ENCODE measurements at places on chromosomes 1 and 21.

DNA sequence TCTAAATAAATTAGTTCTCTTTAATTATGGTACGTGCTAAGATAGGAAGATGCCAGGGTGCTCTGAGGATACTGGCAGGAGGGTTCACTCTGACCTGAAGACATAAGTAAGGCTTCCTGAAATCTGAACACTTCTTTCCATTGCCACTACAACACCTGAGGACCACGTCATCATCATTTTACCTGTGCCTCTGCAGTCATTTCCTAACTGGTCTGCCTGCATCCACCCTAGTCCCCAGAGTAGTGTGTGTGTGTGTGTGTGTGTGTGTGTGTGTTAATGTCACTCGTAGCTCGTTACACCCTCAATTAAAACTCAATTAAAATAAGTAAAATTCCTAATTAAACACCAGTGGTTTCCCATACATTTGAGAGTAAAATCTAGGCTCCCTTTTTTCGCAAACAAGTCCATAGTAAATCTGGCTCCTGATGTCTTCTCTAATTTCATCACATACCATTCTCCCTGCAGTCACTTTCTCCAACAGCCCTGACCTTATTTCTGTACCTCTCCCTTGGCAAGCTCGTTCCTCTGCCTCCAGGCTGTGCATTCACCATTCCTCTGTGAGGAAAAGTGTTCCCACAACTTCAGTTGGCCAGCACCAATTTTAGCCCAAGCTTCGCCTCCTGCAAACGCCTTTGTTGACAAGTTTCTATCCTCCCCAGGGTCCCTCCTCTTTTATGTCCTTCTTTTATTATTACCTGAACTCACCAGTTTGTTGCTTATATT lies 8.7 kb downstream of the IL12RB2 start:
- DNase-seq, result no peak

GRCh38 chr1:94608852-94609530 lies 67.4 kb upstream of the F3 start:
- DNase-seq, result no peak

GRCh38 chr1:188355082-188355481 lies 1526.3 kb downstream of the PLA2G4A start:
- DNase-seq, result no peak

DNA sequence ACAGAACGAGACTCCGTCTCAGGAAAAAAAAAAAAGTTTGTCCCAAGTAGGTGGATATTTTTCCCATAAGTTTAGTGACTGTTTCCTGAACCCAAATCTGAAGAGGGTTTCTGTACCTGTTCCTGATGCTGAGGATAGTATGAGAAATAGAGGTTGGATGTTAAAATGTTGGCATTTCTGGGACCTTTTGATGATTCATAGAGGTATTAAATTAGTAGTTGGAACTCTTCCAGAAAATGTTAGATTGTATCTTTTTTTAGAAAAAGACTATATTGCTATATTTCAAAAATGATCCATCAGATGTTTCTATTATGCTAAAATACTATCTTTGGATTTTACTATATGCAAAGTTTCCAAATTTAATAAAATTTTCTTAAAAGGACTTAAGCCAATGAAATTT lies 2.9 kb upstream of the CENPL start:
- no peak for DNase-seq

DNA sequence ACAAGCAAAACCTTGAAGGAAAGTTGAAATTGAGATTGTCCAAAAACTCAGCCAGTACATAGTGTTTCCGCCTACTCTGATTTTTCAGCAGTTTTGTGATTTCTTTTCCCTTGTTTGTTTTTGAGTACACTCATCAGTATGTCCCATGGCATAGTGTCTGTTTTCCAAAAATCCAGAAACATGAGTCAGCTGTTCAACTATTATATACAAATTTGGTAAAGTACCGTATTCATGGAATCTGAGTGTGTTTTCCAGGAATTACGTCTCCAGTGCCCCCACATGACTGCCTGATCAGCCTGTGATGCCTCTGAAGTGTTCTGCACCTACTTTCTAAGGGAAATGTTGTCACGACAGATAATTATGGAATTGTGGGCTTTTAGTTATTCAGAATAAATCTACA lies 186.8 kb downstream of the LTN1 start:
- no peak for DNase-seq

- no peak for DNase-seq
These were observed 86.6 kb upstream of the DPH5 start for GRCh38 chr1:101112051-101112780.
